HTR-8/SVneo (cell line): ENCODE measurements at places on chromosomes 3 and 15.

DNA sequence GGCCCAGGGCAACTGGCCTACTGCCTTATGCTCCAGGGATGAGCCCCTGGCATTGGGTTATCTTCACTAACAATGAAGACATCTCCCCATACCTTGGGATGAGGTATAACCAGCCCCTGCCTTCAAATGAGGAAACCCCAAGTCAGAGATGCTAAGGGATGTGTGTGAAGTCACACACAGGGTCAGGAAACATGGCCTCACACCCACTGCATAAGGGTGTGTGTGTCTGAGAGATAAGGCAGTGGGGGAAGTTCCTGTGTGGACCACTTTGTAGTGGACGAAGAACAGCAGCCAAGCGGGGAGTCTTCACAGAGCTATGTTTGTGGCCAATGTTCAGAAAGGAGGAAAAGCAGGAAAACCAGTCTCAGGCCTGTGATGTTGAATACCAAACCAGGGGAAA, 10.5 kb downstream of the ELP6 start:
- no peak for DNase-seq

DNA sequence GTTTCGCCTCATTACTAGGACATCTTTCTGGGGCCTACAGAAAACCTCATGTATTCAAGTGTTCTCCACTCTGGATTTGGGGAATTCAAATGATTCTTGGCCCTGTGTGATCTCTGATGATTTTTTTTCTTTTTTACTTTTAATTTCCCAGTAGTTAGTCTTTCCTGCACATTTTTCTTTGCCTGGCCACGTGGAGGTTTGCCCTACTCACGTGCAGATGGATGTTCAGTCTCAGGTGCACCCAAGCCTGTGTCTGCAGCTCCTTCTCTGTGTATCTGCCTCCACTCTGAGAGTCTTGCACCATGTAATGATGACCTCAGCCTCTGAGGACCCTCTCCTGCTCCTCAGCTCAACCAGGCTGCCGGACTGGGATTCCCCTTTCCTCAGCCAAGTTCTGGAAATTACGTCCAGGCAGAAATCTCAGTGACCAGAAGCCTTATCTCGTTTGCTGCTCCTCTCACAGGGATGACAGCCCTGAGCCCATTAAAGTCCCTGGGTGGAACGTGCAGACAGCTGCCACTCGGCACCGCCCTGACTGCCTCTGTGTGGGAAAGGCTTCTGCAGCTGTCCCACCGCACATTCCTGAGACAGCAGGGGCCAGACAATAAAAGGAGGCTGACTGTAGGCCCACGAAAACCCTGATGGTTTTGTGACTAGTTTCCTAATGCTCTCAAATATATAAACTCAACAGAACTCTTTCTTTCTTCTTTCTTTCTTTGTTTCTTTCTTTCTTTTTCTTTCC, 31.4 kb upstream of the GABRB3 start:
- no peak for DNase-seq

GRCh38 chr15:78923015-78923414, 21.8 kb downstream of the CTSH start:
- DNase-seq, result no peak

- DNase-seq, result no peak
Measured at GRCh38 chr3:44045476-44046275, 196.0 kb upstream of the TOPAZ1 start.

GRCh38 chr3:123070510-123070909, 3.7 kb downstream of the PDIA5 start:
- DNase-seq, result no peak

DNA sequence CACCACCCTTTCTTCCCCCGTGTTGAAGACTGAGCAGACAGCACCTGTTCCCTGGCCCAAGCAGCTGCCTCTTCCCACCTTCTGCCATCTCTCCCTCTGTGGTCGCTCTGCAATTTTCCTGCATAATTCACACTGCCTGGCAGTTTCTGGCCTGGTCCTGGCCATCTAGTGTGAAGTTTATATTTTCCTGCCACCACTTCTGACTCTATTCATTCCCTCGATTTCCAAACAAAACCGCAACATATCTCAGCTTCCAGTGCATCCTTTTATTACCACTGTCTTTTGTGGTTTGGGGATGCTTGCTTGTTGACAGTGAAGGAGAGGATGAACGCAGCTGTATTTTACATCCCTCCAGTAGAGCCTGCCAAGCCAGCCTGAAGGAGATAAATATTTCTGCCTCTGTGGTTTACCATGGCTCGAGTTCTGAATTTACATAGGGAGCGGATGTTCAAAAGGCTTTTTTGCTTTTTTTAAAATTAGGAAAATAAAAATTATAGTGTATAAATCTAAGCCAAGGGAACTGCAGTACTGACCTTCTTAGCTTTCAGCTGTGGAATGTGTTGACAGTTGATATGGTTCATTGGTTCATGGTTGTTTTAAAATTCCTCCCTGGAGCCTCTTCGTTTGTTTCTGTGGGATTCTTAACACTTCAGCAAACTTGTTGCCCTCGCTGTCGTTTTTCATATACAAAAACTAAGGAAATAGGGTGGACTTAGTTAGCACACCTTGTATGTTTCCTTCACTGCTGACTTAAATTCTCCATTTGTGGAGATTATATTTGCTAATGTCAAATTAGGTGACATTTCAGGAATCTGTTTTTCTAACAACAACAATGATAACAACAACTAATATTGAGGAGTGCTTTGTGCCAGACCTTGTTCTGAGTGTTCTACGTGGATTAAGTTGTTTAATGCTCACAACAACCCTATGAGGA, 250.5 kb downstream of the ADAMTSL3 start:
- DNase-seq, result peak; percentile 17
